ENCODE measurements at places on chromosomes 11 and 22.

DNA sequence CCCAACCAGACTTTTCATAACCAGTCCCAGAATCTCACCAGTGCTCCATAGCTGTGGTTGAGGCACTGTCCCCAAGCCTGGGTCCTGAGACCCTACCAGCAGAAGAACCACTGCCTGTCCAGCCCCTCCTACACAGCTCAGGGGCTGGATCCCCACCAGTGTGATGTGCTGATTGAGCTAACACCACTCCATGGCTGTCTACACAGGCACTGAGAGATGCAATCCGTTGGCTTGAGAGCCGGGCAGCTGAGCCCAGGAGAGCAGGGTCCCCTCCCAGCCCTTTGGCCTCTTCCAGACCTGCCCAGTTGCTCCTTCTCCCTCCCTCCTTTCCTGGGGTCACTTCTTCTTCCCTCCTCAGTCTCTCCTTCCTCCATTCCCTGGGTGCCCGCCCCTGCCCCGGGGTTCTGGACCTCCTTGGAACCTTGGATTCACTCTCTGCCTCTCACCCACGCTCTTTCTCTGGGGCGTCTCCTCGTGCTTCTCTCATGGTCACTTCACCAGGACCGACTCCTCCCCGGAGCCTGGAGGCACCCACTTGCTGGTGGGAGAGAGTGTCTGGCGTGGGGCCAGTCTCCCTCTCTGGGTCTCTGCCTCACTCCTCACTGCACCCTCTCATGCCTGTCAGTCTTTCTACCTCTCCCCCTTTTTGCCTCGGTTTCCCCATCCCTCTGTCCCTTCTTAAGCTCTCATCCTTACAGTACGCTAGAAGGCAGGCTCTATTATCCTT lies 706 bp upstream of the SCYL1 start:
- no peak for DNase-seq

GRCh38 chr11:77101043-77101537 lies 1.6 kb upstream of the OMP start:
- DNase-seq, result no peak

- DNase-seq, result no peak
Observed at GRCh38 chr11:134469627-134470026, 57.6 kb upstream of the B3GAT1 start.

- DNase-seq, result no peak
Observed at GRCh38 chr11:81394311-81394710, 1339.4 kb downstream of the FAM181B start.

- no peak for DNase-seq
Observed at GRCh38 chr11:120675171-120675570, 163.6 kb downstream of the GRIK4 start.

GRCh38 chr11:44559207-44559939 lies 6.1 kb upstream of the CD82 start:
- no peak for DNase-seq

DNA sequence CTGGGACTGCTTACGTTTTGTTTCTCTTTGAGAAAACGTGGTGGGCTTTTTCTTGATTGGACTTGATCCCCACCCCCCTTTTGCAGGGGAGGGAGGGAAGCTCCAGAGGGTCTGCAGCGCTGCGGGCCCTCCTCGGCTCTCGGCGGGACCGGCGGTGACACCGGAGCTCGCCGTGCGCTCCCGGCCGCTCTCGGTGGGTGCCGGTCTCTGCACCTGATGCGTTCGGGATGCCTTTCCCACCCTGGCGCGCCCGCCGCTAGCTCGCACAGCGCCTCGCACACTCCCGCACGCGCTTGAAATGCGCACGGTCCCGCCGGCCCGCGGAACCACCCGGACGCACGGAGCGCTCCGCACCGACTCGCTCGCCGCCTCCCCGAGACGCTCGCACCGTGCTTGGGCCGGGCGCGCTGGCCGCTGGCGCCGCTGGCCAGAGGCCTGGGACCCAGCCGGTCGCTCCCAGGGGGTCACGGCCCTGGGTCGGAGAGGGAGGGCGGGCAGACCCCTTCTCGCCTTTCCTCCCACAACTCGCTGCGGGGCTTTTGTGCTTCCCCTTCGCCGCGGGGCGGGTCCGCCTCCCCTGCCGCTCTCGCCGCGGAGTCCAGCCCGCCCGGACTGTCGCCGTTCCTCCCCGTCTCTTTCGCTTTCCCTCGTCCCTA lies 1.0 kb downstream of the ZBTB16 start:
- peak; percentile 33 for DNase-seq

GRCh38 chr22:33535937-33536875 lies 384.1 kb downstream of the LARGE1 start:
- no peak for DNase-seq

DNA sequence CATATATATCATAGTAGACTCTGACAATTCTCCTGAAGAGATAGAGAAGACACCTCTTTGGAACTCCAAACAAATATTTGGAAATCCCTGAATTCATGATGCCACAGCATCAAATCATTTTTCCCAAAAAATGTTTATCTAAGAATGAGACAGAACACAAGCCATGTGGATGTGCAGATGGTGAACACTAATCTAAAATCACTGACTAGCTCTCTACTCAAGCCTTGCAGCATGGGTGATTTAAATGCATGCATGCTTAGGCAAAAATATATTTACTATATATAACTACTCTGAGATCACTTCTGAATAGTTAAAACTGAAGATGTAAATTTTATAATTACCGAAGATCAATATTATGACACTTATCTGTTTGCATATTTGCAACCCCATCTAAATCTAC lies 289.9 kb downstream of the GUCY1A2 start:
- DNase-seq, result no peak

- DNase-seq, result no peak
Observed at GRCh38 chr11:96103102-96103501, 179.2 kb upstream of the MTMR2 start.

GRCh38 chr11:66891851-66892660 lies 35.2 kb downstream of the LRFN4 start:
- DNase-seq, result no peak

GRCh38 chr11:116702772-116703385 lies 69.9 kb downstream of the BUD13 start:
- no peak for DNase-seq

GRCh38 chr11:65165410-65166317 lies 4.4 kb upstream of the SPDYC start:
- DNase-seq, result no peak

DNA sequence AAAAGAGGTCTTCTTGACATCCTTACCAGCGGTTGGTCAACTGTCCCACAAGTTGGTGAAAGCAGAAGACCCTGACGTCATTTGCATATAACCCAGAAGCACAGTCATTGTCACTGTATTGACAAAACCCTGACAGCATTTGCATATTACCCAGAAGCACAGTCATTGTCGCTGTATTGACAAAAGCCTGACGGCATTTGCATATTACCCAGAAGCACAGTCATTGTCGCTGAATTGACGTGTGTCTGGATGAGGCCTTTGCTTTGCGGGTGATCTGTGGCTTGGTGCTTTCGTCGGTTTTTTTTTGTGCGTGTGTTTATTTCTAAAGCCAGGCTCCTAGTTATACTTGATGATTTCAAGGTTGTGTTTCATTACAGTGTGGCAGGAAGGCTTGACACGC lies 1145.2 kb downstream of the BRD1 start:
- no peak for DNase-seq

DNA sequence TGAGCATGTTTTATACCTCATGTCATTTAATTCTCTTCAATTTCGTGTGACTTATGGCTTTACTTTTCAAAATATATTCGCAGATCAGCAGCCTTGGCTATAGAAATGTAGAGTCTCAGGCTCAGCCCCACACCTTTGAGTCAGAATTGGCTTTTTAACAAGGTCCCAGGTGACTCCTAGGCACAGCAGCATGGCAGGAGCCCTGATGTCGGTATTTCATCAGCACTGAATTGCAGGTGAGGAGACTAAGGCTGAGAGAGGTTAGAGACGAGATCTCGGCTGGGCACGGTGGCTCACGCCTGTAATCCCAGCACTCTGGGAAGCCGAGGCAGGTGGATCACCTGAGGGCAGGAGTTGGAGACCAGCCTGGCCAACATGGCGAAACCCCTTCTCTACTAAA lies 196.9 kb upstream of the SEZ6L start:
- DNase-seq, result no peak

DNA sequence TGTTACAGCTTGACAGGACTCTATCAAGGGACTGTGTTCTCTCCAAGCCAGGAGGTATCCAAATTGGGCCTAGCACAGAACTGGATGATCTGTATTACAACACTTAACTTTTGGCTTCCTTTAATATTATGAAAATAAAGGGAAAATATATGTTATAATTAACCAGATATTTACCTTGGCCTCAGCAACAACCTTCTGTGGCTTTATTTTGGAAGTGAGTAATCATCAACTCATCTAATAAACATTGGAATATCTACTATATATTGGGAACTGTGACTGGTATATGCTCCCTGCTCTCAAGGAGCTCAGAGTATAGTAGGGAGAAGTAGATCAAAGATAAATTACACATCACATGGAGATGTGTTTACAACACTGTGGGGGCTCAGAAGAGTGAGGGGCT lies 352.2 kb downstream of the METTL15 start:
- no peak for DNase-seq

- DNase-seq, result no peak
Observed at GRCh38 chr22:25076336-25076735, 123.3 kb upstream of the CRYBB3 start.

DNA sequence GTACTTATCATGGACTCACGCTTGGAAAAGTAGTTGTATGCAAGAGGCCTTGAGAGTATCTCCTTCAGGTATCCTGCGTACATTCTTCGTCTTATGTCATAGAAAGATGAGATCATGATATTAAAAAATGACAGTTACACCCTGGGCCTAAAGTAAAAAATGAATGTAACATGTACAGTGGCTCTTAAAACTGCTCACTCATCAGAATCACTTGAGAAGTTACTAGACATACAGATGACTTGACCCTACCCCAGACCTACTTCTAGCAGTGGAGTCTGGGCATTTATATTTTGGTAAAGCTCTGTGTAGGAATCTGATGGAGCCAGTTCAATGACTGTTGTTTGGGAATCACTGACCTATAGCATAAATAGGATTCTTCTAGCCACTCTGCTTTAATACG lies 54.5 kb downstream of the PPME1 start:
- DNase-seq, result no peak

GRCh38 chr11:67417425-67417824 lies 1.9 kb downstream of the CARNS1 start:
- no peak for DNase-seq
